ENCODE measurements at places on chromosomes 4 and X. TPM values are rescaled to one million over a fixed set of nuclear protein-coding genes. Genes with fewer than 3 reads are reported as not detected.

- DNase-seq = no peak
These were observed 977.8 kb downstream of the FSTL5 start for GRCh38 chr4:161186012-161186411.

DNA sequence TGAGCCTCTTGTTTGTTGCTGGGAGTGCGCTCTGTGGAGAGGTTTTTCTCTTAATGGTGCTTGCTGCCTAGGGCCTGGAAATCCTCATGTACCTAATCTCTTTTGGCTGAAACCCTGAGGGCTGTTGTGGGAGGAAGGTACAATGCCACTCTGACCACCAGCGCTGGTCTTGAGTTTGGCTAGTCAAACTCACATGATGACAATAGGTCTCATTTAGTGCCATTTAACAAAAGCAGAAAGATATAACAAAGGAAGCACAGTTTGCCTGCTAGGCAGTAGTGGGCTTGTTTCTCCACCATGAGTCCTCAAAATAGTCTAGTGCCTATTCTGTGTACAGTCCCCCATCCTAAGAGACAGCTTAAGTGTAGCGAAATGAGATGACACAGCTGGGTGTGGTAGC, 111.3 kb downstream of the TSPAN7 start:
- no peak for DNase-seq

- DNase-seq = peak; percentile 70
These were observed 169.9 kb upstream of the AADAT start for GRCh38 chr4:170259631-170260153.

- no peak for DNase-seq
These were observed 62.3 kb upstream of the PDE5A start for GRCh38 chr4:119690871-119691270.

DNA sequence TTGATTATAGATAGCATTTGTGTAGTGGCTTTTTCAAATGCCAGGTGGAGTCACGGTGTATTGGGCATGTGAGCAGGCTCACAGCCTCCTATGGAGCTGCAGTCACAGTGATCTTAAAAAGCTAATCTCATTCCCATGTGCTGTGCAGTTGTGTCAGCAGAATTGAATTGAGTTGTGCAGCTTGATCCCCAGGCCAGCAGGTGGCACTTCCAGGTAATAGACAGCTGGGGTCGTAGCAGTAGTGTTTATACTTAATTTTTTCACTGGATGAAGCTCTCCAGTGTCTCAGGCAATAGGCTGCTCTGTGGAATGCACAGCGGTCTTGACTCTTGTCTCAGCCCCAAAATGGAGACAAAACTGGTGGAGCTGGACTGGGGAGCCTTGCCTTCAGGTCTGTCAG, 1028.1 kb downstream of the SH3BGRL start:
- DNase-seq = no peak

DNA sequence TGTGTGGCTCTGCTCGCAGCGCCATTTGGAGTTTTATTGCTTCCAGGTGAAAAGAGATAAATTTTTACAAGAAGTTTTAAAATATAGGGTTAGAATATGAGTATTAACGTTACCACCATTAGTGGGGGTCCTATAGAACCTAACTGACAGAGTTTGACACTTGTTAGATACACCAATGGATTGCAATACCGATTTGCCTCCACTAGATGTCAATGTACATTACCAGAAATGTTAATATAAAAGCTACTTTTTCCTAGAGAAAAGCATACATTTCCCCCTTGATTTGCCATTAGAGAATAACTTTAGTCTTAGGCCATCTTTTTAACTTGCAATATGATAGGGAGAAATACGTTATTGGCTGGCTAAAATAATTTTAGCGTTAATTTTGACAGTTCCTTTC, 108.4 kb downstream of the LINC00632 start:
- DNase-seq = no peak

DNA sequence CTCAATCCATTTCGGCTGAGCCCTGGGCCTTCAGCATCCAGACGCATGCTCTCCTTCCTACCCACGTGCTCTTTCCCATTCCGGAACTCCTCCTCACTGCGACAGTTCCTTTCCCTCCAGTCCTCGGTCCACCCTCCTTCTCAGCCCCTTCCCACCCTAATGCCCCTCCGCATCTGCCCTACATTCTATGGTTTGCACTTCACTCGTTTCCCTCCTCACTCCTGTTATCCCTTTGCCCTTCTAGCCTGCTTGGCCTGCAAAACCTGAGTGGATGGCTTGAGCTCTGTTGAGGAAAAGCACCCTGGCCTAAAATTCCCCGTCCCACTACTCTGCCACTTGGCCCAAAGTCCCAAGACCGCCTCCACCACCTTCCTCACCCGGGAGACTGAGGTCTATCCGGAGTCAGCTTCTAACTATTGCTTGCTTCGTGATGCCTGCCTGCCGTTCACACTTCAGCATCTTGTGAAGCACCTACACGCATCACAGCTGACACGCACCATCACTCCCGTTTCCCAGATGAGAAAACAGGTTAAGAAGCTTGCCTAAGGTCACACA, 38.6 kb downstream of the MAP7D3 start:
- no peak for DNase-seq

DNA sequence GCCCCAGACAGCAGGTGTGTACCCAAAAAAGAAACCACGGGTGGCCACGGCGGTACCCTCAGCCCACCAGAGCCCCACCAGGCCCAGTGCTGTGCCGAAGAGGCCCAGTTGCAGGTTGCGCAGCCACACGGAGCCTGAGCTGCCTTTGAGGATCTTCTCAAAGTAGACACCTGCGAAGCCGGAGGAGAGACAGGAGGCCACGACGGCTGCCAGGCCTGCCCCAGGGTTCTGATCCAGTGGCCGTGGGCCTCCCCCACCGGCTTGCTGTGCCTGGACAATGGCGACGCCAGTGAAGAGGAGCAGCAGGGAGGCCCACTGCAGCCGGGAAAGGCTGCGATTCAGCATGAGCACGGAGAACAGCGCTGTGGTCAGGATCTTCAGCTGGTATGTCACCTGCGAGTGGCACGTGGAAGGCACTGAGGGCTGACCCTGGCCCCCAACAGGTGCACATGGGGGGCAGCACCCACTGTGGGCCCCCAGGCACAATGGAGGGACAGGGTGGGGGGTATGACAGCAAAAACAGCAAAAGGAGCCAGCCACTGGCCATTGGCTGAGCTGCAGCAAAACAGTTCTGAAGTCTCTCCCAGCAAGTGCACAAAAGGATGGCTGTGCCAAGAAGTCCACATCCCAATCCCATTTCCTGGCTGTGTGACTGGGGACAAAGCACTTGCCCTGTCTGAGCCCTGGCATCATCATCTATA, 6.2 kb downstream of the SLC35A2 start:
- no peak for DNase-seq

DNA sequence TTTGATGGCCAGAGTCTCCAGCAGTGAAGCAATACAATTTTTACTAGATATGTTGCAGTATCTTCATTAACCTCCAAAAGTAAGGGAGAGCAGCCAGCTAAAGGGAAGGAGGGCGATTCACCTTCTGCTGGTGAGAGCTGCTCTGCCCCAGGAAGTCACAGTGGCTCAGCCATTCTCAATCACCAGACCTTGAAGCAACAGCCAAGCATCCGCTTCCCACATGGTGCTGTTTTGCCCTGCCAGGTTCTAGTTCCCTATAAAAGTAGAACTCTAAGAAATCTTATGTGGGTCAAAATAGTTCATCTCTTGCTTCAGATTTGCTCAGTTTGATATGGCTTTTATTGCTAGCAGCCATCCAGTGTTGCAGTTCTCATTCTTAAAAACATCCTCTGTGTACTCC, 166.8 kb downstream of the STIM2 start:
- no peak for DNase-seq

DNA sequence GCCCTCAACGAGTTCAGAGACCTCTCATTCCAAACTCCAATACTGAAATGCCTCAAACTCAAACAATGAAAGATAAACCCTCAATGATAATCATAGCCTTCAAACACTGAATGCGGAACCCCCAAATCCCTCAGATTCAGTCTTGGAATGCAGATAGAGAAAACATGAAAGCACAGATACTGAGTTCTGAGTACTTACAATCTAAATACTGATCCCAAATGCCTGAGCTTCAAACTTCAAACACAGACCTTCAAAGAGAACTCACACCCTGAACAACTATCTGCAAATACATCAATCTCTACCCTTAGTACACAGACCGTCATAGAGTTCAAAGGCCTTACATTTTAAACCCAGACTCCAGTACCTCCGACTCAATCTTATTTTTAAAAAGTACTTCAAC, 16.9 kb upstream of the PAGE4 start:
- no peak for DNase-seq

- no peak for DNase-seq
These were observed 1.9 kb downstream of the PPARGC1A start for GRCh38 chr4:23887989-23888388.

DNA sequence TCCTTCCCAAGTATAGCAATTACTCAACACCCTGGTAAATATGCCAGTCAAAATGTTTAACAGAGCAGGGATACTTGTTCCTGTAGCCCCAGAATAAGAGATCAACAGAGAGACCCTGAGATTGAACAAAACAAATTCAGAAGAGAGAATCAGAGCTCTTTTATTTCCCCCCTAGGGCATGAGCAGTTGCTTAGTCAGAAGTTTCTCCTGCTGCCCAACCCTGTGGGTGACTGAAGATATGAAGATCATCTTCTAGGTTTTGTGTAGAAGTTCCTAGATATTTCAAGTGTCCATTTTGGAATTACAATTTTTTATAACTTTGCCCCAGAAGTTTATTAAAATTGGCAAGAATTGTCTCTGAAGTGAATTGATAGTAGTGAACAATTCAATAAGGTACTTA, 59.1 kb upstream of the RXFP1 start:
- DNase-seq = no peak

DNA sequence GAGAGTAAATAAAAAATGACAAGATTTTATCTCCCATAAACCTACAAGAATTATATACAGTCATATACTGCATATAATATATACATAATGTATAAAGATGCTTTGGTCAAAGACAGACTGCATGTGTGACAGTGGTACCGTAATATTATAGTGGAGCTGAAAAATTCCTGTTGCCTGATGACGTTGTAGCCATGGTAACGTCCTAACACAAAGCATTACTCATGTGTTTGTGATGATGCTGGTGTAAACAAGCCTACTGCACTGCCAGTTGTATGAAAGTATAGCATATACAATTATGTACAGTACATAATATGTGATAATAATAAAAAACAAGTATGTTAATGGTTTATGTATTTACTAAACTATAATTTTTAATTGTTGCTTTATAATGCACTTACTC, 245.2 kb upstream of the CENPE start:
- no peak for DNase-seq

- no peak for DNase-seq
These were observed 7.8 kb upstream of the XK start for GRCh38 chrX:37677765-37678164.

- DNase-seq = peak; percentile 70
These were observed 11.7 kb downstream of the PITX2 start for GRCh38 chr4:110610940-110611831.

DNA sequence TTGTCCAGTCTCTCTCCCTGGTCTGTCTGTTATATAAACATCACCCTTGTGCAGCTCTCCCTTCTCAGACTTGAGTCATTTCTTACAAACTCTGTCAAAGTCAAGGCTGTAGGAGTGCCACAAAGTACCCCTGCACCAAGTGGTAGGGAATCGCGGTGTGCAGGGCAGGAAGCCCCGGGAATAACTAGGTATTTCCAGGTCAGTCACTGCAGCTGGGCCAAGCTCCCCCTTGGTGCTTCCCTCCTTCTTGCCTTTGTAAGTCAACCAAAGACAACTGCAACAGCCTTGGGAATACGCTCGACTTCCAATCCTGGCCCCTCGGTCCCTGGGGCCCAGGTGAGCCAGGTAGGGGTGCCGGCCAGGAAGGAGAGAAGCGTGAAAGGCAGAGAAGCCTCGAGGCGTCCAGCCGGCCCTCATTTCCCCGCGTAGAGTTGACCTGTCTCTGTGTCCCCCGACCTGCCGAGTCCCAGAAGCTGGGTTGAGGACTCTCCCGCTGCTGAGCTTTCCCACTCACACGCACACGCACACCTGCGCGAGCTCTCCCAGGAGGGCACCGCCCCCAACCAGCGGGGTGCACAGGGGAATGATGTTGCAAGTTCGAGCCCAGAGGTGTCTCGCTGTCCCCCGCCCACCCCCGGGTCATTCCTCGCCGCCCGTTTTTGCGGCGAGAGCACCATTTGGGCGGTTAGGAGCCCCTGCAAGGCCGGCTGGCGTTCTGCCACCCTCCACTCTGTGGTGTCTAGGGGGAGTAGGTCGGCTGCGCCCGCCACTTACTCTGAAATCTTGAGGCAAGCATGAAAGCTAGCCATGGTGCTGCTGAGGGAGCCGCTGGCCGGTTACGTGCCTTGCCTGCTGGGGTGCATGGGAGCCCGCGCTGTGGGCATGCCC, 22.8 kb upstream of the KIAA1210 start:
- no peak for DNase-seq

- no peak for DNase-seq
These were observed 210.7 kb upstream of the PRPS2 start for GRCh38 chrX:12580548-12580947.

DNA sequence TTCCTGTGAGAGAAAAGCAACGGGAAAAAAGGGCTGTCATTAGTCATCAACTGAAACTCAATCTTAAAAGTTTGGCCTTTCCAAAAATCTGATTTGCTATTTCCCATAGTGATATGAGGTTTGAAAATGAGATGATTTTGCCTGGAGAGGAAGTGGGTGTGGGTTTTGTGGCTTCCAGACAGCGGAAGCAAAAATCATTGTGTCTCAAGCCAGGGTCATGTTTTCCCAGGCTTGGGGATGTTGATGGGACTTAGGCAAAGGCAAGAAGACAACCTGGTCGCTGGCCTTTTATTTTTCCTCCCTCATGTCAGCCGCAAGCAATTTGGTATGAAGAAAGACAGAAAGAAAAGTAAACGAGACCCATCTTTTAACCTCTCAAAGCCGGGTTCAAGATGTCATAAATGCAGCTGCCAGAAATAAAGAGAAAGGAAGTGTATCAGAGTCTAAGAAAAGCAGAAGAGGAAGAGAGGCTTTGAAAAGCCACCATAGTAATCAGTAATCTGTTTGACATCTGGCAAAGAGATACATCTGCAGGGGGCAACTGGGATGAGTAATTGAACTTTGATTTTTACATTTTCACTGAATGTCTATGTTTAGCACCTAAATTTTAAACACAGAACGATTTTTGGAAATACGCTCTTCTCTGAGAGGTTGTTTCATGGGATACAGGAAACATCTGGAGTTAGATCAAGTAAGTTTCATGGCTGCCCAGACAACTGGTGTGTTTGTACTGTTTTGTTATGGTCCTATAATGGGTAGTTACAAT, 521.6 kb upstream of the SLIT2 start:
- no peak for DNase-seq

DNA sequence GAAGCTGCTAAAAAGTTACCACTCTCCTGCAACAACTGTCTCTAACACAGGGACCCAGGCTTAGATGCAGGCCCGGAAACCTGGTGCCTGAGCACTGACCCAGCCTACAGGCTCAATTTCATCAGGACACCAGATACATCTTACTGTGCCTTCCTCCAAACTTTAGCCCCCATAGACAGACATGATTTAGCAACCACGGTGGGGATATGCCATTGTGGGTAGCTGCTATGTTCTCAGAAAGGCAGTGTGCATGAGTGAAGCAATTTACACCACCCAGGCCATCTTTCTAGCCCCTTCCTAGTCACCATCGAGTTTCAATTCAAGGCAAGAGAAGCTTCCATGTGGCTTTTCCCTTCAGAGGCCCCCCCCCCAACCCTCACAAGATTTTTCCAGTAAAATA, 2.7 kb downstream of the HS3ST1 start:
- DNase-seq = no peak

The FOXR2 gene
- not detected for total RNA-seq

The MAGEB10 gene
- total RNA-seq = not detected

The THAP6 gene
- 16.0 TPM for total RNA-seq

The GALNTL6 gene
- total RNA-seq = 0.13 TPM

The SHOX gene
- total RNA-seq = not detected

The ANK2 gene
- total RNA-seq = 46.0 TPM

The GAGE13 gene
- not detected for total RNA-seq

The TLR2 gene
- total RNA-seq = 17.9 TPM

The SERPINA7 gene
- not detected for total RNA-seq

The IBSP gene
- total RNA-seq = not detected

All from kidney epithelial cell (primary cell).